Breast epithelium (tissue), 4 donors: ENCODE measurements at places on chromosomes 13 and 19. TPM values are rescaled to one million over a fixed set of nuclear protein-coding genes. Genes with fewer than 3 reads are reported as not detected.

The CCDC70 gene
- total RNA-seq, result not detected

The ZNF506 gene
- 57.8 TPM for total RNA-seq

- no peak for DNase-seq
- H3K27ac ChIP-seq, result no peak overlapping the region
- H3K27me3 ChIP-seq, result no peaks in the 10 kb centered on the region
- H3K36me3 ChIP-seq, result no peaks in the 10 kb centered on the region
These were observed 10.3 kb downstream of the TNFSF9 start for GRCh38 chr19:6540918-6541689.

The TNNT1 gene
- total RNA-seq, result 7.2 TPM

GRCh38 chr13:27790523-27790922, 1.8 kb upstream of the GSX1 start:
- DNase-seq, result no peak
- no peak overlapping the region for H3K27ac ChIP-seq
- H3K4me1 ChIP-seq, result peaks cover 12% of the 10 kb centered on the region
- H3K36me3 ChIP-seq, result no peaks in the 10 kb centered on the region

DNA sequence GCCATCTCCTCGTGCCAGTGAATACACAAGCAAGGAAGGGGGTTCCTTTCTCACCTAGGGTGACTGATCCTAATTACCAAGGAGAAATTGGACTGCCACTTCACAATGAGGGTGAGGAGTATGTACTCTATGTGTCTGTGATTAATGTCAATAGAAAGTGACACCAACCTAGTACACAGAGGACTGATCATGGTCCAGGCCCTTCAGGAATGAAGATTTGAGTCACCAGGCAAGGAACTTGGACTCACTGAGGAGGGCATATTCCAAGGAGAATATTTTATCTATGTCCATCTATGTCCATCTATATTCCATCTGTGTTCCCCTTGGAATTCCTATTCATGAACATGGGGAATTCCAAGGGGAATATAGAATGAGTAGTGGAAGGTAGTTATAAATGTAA, 9.2 kb upstream of the ALOX5AP start:
- no peak for DNase-seq
- H3K36me3 ChIP-seq, result no peaks in the 10 kb centered on the region
- H3K4me3 ChIP-seq, result no peak overlapping the region
- no peak overlapping the region for H3K27ac ChIP-seq
- no peaks in the 10 kb centered on the region for H3K4me1 ChIP-seq
- H3K27me3 ChIP-seq, result no peaks in the 10 kb centered on the region

The KIR2DL4 gene
- not detected for total RNA-seq

The S1PR4 gene
- total RNA-seq, result 1.3 TPM

- H3K27ac ChIP-seq, result no peak overlapping the region
- H3K4me3 ChIP-seq, result no peak overlapping the region
- H3K36me3 ChIP-seq, result no peaks in the 10 kb centered on the region
- H3K4me1 ChIP-seq, result no peaks in the 10 kb centered on the region
- no peaks in the 10 kb centered on the region for H3K27me3 ChIP-seq
These were observed 32.3 kb upstream of the ZNF536 start for GRCh38 chr19:30339624-30340525.

DNA sequence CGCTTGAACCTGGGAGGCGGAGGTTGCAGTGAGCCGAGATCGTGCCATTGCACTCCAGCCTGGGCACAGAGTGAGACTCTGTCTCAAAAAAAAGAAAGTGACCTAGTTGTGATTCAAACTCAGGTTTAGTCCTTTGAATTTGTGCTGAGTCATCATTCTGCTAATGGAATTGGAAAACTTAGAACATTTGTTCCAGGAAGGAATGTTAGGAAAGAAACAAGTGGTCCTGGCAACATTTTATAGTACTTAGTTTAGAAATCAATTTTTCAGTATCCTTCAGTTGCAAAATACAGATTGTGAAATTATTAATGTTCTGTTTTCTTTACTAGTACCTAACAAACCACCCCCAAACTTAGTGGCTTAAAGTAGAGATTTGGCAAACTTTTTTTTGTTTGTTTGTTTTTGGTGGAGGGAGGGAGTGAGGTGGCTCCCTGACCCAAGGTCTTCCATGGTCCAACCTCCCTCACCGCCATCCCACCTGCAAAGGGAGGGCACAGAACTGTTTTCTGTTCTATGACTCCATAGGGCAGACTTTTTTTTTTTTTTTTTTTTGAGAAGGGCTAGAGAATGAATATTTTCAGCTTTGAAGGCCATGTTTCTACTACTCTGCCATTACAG, 9.2 kb upstream of the SULT2A1 start:
- H3K36me3 ChIP-seq, result no peaks in the 10 kb centered on the region
- no peak overlapping the region for H3K27ac ChIP-seq
- H3K4me3 ChIP-seq, result no peak overlapping the region
- no peak for DNase-seq
- no peaks in the 10 kb centered on the region for H3K27me3 ChIP-seq
- H3K4me1 ChIP-seq, result no peaks in the 10 kb centered on the region

GRCh38 chr19:940591-941291, 14.9 kb downstream of the ARID3A start:
- H3K27me3 ChIP-seq, result no peaks in the 10 kb centered on the region
- peak; percentile 42 for DNase-seq
- no peak overlapping the region for H3K4me3 ChIP-seq
- H3K27ac ChIP-seq, result peak overlapping the region; percentile 80

The ABCC4 gene
- total RNA-seq, result 4.1 TPM

DNA sequence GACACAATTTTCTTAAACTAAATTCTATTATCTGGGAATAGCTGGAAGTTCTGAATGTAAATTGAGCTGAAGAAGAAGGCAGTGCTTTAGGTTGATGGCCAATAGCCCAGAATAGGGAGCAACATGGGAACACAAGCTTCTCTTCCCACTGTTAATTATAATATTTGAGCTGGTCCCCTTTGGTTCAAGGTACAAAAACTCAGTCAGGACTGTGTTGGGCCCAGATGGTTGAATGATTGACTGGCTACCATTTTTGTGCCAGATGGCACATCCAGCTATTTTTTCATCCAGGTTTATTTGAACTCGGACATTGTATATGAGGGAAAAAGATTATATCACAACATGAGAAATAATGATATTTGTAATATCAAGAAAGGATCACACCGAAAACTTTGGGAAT, 458.9 kb downstream of the SLITRK1 start:
- H3K36me3 ChIP-seq, result no peaks in the 10 kb centered on the region
- no peak overlapping the region for H3K27ac ChIP-seq
- DNase-seq, result no peak
- H3K27me3 ChIP-seq, result no peaks in the 10 kb centered on the region
- no peak overlapping the region for H3K4me3 ChIP-seq
- no peaks in the 10 kb centered on the region for H3K4me1 ChIP-seq

DNA sequence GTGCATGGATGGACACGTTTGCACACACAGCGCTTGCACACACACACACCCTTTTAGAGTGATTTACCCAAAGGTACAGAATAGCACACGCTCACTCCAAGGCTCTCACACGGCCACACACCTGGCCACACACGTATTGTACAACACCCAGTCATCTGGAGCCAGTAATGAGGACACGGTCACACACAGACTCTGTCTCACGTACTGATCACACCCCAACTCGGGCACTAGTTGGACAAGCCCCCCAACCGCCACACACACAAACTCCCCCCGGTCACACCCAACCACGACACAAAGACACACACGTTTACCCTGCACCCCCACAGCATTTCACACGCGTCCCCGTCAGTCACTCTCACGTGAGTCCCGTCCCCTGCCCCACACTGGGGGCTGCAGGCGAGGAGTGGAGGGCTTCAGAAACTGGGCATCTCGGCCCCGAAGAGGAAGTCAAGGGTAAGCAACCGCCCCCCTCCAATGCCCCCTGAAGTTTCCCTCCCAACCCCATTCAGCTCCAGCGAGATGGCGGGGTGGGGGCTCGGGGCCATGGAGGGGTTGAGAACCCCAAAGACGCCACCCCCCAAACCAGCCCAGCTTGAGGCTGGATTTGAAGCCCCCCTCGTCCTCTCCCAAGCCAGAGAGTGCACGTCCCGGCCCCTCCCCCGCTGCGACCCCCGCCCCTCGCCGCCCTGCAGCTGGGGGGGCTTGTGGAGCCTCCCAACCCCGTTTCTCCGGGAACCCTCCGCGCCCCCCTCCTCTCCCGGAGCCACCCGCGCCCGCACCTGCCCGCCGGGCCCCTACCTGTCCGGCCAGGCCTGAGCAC, 599 bp downstream of the OLFM2 start:
- H3K36me3 ChIP-seq, result no peaks in the 10 kb centered on the region
- peak overlapping the region; percentile 75 for H3K4me3 ChIP-seq
- H3K4me1 ChIP-seq, result no peaks in the 10 kb centered on the region
- DNase-seq, result no peak

DNA sequence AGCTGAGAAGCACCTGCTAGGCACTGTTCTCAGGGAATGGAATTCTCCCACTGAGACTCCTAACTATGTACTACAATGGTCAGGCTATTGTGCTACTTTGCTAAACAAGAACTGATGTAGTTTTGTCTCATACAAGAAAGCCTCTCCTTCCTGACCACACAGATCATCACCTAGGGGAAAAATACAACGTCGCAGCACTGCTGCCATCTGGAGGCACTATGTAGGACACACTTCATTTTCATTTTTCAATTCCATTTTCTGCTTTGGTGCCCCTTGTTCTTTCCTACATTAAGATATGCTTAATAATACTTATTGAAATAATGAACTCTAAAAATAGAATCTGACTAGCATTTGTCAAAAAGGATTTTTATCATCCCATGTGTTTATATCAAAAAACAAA, 21.1 kb downstream of the PROSER1 start:
- H3K4me3 ChIP-seq, result no peak overlapping the region
- no peaks in the 10 kb centered on the region for H3K4me1 ChIP-seq
- H3K27me3 ChIP-seq, result no peaks in the 10 kb centered on the region
- peaks cover 8% of the 10 kb centered on the region for H3K36me3 ChIP-seq
- no peak for DNase-seq

The GJB6 gene
- not detected for total RNA-seq

DNA sequence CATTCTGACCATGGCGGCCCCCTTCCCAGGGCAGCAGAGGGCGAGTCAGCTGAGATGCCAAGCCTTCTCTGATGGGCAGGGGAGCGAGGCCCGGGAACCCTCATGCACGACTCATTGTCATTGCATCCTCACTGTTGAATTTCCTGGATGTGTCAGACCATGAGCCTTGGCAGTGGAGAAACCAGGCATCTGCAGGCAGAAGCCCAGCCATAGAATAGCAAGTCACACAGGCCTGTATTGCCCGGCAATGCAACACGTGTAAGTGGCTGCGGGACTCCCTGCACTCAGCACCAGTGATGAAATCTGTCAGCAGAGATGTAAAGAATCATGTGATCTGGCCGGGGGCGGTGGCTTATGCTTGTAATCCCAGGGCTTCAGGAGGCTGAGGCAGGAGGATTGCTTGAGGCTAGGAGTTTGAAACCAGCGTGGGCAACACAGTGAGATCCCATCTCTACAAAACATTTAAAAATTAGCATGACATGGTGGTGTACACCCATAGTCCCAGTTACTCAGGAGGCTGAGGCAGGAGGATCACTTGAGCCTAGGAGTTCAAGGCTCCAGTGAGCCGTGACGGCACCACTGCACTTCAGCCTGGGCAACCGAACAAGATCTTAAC, 199.7 kb downstream of the KATNAL1 start:
- no peaks in the 10 kb centered on the region for H3K36me3 ChIP-seq
- H3K27me3 ChIP-seq, result no peaks in the 10 kb centered on the region
- H3K4me1 ChIP-seq, result no peaks in the 10 kb centered on the region
- DNase-seq, result no peak

The ZNF331 gene
- 19.5 TPM for total RNA-seq

DNA sequence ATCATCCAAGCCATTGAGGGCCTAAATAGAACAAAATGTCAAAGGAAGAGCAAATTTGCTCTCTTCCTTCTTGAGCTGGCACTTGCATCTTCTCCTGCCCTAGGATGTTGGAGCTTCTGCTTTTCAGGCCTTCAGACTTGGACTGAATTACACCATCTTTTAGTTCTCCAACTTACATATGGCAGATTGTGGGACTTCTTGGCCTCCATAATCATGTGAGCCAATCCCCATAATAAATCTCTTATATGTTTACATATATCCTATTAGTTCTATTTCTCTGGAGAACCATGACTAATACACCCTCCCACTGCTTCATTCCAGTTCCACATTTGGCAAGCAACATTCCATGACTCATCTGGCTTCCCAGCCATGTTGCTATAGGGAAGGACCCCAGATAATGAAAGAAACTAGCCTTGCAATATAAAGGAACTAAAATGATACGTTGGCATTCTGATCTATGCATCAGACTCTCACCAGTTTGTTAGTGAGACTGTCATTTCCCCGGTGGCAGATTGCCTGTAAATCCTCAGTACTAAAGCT, 11.0 kb upstream of the ACOD1 start:
- no peaks in the 10 kb centered on the region for H3K36me3 ChIP-seq
- no peaks in the 10 kb centered on the region for H3K27me3 ChIP-seq
- no peak overlapping the region for H3K4me3 ChIP-seq
- no peaks in the 10 kb centered on the region for H3K4me1 ChIP-seq
- DNase-seq, result no peak
- no peak overlapping the region for H3K27ac ChIP-seq

The MYPOP gene
- total RNA-seq, result 2.4 TPM

- H3K4me3 ChIP-seq, result no peak overlapping the region
- no peak overlapping the region for H3K27ac ChIP-seq
- DNase-seq, result no peak
- H3K36me3 ChIP-seq, result no peaks in the 10 kb centered on the region
These were observed 38.3 kb upstream of the KCTD4 start for GRCh38 chr13:45238945-45239795.

DNA sequence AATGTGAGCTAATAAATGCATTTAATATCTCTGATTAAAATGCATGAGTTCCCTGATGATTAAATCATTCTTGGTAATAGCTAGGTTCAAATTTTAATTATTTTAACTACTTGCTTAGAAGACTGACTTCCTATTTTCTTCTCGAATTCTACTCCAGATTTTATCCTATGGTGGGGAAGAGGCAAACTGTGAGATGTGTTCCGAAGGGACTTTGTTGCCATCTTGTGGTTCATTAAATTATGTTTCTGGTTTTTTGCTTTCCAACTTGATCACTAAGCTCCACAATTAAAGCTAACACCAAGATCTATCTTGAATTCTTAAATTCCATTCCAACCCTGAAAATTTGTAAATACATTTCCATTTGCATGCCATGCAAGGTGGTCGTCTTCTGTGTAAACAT, 538.4 kb upstream of the PCDH20 start:
- H3K4me3 ChIP-seq, result no peak overlapping the region
- H3K27me3 ChIP-seq, result no peaks in the 10 kb centered on the region
- H3K36me3 ChIP-seq, result no peaks in the 10 kb centered on the region

DNA sequence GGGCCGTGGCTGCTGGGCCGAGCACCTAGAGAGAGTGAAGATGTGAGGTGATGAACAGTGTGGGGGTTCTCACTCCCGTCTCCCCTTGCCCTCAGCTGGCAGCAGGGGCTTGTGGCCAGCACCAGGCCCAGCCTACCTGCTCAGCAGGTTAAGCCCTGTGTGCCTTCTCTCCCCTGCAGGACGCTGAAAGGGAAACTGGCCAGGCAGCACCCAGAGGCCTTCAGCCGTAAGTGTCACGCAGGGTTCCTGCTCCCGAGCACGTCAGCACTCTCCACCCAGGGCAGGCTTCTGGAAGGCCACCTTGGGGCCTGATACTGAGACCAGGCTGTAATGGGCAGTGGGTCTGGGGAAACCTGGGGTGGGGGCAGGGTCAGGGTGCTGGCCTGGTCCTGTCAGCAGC, 4.7 kb upstream of the UBA52 start:
- H3K27me3 ChIP-seq, result no peaks in the 10 kb centered on the region
- DNase-seq, result no peak
- peaks cover 3% of the 10 kb centered on the region for H3K4me1 ChIP-seq
- H3K36me3 ChIP-seq, result peaks cover 8% of the 10 kb centered on the region

The PSG3 gene
- not detected for total RNA-seq

- H3K27me3 ChIP-seq, result no peaks in the 10 kb centered on the region
- H3K36me3 ChIP-seq, result no peaks in the 10 kb centered on the region
- H3K4me1 ChIP-seq, result no peaks in the 10 kb centered on the region
- peak overlapping the region; percentile 91 for H3K27ac ChIP-seq
These were observed 45.8 kb downstream of the TGDS start for GRCh38 chr13:94550062-94550738.
